ENCODE measurements at places on chromosomes 12 and 14.

- no peak for DNase-seq
Observed at GRCh38 chr14:81963846-81964245, 430.2 kb upstream of the SEL1L start.

- DNase-seq: no peak
Observed at GRCh38 chr14:32047791-32048190, 29.3 kb upstream of the ARHGAP5 start.

DNA sequence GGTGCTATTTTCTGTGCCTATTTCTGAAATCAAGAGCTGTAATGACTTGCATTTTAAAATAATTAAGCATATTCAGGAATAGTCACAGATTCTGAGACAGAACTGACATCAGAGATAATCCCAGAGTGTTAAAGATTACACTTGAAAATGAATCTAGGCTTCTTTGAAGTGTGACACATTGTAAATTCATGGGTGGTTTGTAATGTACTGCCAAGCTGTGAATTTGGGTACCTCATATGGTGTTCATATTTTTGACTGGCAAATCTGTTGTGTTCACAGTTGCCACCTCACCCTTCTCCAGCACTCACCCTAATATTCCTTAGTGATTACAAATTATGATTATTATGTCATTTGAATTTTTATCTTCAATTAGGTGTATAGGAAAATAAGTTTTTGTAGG lies 78.5 kb upstream of the CSRP2 start:
- no peak for DNase-seq

DNA sequence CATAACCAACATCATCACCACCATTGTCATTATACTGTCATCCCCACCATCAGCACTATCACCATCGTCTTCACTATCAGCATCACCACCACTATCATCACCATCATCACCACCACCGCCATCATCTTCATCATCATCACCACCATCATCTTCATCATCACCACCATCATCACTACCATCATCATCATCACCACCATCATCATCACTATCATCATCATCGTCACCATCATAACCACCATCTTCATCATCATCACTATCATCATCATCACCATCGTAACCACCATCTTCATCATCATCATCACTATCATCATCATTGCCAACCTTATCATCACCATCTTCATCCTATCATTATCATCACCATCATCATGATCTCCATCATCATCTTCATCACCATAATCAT lies 39.0 kb downstream of the SVOP start:
- DNase-seq: no peak

Data from NCI-H1436 treated with DMSO at 0.1 percent for 48 hours (cell line).